Neural crest cell (in vitro differentiated cells): ENCODE measurements at places on chromosomes 2 and 18.

- DNase-seq = no peak
Measured at GRCh38 chr2:61969376-61969775, 63.9 kb downstream of the COMMD1 start.

GRCh38 chr2:25416674-25417073 is 74.9 kb upstream of the DNMT3A start:
- DNase-seq = no peak

DNA sequence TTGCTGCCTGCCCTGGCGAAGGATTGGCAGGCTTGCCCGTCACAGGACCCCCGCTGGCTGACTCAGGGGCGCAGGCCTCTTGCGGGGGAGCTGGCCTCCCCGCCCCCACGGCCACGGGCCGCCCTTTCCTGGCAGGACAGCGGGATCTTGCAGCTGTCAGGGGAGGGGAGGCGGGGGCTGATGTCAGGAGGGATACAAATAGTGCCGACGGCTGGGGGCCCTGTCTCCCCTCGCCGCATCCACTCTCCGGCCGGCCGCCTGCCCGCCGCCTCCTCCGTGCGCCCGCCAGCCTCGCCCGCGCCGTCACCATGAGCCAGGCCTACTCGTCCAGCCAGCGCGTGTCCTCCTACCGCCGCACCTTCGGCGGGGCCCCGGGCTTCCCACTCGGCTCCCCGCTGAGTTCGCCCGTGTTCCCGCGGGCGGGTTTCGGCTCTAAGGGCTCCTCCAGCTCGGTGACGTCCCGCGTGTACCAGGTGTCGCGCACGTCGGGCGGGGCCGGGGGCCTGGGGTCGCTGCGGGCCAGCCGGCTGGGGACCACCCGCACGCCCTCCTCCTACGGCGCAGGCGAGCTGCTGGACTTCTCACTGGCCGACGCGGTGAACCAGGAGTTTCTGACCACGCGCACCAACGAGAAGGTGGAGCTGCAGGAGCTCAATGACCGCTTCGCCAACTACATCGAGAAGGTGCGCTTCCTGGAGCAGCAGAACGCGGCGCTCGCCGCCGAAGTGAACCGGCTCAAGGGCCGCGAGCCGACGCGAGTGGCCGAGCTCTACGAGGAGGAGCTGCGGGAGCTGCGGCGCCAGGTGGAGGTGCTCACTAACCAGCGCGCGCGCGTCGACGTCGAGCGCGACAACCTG is at the start of gene DES:
DES (plus strand) TSS at position 223 of the 857 bp plus-strand sequence; CDS start at position 309, 86 bp downstream.
- no peak for DNase-seq

DNA sequence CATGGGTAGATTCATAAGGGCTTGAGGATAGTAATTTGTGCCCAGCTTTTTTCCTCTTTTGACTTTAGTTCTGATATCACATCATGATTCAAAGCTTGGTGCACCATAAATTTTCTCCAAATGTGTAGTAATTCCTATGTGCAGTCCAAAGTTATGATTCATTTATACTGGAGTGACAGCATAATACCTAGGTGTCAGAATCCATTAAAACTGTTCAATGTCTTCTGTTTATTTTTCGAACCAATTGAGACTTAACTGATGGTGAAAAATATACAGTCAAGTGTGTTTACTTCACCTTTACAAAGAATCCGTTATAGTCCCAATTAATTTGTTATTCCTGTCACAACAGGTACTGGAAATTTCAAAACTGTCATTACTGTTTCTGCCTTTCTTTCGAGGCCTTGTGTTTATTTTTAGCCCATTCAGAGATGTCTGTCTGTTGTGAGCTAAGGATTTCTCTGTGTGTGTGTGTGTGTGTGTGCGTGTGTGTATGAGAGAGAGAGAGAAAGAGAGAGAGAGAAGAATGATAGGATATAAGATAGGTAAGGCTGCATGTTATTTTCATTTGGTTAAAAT is 389.7 kb upstream of the ATP5MC3 start:
- no peak for DNase-seq

GRCh38 chr18:58615140-58616132 is 13.5 kb downstream of the ALPK2 start:
- no peak for DNase-seq

GRCh38 chr2:120456867-120457266 is 110.9 kb downstream of the INHBB start:
- no peak for DNase-seq

- DNase-seq = no peak
Measured at GRCh38 chr2:151401149-151401548, 8.6 kb upstream of the RIF1 start.

DNA sequence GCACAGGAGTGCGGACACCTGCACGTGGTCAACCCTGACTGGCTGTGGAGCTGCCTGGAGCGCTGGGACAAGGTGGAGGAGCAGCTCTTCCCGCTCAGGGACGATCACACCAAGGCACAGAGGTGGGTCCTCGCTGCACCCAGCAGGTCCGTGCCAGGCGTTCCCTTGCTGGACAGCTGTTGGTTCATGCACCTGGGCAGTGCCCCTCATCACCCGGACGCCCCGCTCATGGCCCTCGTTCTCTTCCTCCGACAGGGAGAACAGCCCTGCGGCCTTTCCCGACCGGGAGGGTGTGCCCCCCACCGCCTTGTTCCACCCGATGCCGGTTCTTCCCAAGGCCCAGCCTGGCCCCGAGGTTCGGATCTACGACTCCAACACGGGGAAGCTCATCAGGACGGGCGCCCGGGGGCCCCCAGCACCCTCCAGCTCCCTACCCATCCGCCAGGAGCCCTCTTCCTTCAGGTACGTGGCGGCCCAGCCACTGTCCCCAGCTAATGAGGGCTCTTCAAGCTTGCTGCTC is 38.0 kb downstream of the CTDP1 start:
- DNase-seq = no peak

- no peak for DNase-seq
Measured at GRCh38 chr2:186903216-186903615, 54.2 kb upstream of the ZSWIM2 start.

GRCh38 chr2:223928113-223929006 is 16.8 kb downstream of the WDFY1 start:
- no peak for DNase-seq

- no peak for DNase-seq
Measured at GRCh38 chr2:178204977-178205376, 10.7 kb downstream of the OSBPL6 start.

DNA sequence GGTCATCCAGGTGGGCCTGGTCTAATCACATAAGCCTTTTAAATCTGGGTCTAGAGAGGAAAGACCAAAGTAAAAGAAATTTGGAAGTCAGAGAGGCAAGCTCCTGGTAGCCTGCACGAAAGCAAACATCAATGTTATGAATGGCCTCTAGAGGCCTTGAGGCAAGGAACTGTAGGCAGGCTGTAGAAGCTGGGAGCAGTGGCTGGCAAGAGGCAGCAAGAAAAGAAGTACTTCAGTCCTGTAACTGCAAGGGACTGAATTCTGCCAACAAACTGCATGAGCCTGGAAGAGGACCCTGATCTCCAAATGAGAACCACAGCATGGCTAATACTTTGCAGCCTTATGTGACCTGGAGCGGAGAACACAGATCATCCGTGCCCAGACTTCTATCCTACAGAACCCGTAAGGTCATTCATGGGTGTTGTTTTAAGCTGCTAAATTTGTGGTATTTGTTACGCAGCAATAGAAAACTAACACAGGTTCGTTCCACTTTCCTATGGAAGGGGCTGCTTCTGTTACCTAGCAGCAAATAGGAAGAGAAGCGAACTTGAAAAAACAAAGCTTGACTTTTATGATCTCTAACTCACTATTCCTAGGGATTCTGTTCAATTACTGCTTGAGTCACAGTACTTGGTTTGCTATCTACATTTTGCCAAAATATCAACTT is 1.2 kb downstream of the IMMT start:
- no peak for DNase-seq

DNA sequence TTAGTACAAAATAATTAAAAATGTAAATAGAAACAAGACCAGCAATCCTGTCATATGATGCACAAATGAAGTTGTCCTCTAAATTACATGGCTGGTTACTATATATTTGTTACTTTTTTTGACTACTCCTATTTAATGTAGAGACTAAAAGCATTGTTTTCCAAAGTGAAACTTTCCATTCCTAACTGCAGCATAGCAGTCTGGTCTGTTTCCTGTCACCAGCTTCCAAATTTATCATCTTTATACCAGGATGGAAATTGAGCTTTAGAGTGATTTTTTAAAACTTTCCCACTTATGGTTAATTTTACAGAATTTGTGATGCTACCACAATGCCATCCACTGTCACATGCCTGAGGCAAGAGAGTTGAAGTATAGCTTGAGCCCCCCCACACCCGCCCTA is 33.5 kb upstream of the RAB27B start:
- no peak for DNase-seq

GRCh38 chr2:135667045-135667444 is 74.6 kb upstream of the UBXN4 start:
- no peak for DNase-seq

- no peak for DNase-seq
Measured at GRCh38 chr2:189581354-189582139, 961 bp upstream of the SLC40A1 start.

GRCh38 chr18:69889009-69889408 is 58.7 kb downstream of the CD226 start:
- DNase-seq = no peak

DNA sequence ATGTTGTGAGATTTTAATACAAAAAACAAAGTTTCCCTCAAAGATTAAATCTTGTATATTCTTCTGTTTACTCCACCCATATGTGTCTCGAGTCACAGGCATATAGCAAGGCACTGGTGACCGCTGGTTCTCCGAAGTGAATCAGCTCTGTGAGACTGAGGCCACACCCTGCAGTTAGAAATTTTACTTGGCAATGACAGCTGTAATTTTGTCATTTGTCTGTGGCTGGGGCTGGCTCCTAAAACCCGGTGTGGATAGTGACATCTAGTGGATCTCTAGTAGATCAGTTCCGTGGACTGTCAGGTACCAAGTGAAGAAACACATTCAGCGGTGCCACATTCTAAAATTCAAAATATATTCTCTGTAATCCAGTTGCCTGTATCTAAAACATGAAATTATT is 278.0 kb downstream of the NEDD4L start:
- no peak for DNase-seq

DNA sequence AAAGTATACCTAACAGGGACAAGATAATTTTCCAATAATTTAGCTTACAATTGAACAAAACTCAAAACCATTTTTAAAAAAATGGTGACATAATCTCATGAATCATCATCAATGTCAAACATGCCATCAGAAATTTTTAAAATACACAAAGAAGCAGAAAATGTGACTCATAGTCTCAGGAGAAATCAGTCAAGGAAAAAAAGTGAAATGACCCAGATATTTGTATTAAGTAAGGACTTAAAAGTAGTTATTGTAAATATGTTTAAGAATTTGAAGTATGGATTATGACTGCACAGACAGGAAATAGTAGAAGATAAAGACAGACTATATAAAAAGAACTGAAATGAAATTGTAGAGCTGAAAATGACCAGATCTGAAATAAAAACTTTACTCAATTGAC is 473.9 kb upstream of the SYT4 start:
- no peak for DNase-seq

DNA sequence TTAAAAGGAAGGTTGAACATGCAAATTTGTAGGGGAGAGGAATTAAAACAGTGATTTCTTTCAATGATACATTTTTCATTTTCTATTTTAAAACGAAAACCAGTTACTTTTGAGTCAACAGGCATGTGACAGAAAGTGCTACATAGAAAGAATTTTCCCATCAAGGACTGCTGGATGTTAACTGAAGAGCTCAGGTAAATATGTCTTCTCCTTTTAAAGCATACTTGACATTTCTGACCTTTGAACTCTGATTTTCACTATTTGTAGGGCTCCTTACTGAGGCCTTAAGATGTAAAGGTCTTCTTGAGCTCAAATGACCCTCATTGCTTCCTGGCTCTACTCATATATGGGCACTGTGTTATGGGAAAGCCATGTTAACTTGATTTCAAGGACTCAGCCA is 32.4 kb downstream of the FIGN start:
- DNase-seq = no peak

DNA sequence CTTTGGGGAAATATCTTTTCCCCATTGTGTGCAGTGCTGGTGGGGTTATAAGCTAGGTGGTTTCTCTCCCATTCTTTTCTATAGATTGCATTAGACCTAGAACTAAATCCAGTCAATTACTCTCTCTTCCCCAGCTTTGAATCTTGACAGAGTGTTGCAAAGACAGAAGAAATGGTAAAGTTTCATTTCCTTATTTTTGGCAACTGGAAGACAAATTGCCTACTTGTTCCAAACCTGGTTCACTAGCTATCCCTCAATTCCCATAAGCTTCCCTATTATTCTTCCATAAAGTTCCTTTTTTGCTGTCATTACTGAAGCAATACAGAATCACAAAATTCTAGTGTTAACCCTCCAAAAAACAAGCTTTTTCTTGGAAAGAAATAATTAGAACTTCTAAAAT is 94.0 kb upstream of the ITGA4 start:
- no peak for DNase-seq

- no peak for DNase-seq
Measured at GRCh38 chr18:31669541-31669940, 14.8 kb downstream of the B4GALT6 start.

GRCh38 chr2:203261326-203262159 is 22.7 kb downstream of the CYP20A1 start:
- DNase-seq = no peak

DNA sequence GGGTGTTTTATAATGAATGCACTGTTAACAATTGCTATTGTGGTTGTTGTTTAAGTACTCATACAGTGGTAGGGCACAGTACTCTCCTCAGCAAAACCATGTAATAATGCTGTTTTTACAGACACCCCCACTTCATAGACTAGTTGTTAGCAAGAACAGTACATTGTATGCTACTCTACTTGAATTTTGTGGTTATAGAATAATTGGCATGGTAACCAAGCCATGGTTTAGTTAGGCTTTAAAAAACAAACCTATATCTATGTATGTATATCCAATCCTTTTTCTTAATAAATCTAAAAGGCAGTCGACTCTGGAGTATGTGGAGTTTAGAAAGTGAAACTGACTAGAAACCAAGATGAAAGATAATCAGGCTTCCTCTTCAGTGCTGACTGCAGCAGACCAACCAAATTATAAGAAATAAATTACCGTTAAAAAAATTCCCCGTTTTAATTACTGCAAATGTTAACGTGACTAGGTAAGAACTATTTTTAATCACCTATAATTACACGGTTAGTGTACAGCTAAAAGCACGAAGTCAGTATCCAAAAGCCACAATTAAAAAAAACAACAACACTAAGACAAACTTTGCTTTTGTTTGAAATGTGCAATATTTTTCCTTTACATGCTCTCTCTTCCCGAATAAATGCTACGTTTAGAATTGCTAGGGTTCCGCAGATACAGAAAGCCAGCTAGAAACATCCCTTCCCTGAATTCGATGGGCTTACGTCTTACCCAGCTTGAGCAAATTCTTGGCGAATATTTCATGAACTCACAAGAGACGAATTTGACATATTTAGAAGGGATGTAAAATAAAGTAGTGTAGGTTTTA is 113.3 kb upstream of the SERTAD2 start:
- no peak for DNase-seq
